ENCODE measurements at places on chromosomes 3 and 15.

DNA sequence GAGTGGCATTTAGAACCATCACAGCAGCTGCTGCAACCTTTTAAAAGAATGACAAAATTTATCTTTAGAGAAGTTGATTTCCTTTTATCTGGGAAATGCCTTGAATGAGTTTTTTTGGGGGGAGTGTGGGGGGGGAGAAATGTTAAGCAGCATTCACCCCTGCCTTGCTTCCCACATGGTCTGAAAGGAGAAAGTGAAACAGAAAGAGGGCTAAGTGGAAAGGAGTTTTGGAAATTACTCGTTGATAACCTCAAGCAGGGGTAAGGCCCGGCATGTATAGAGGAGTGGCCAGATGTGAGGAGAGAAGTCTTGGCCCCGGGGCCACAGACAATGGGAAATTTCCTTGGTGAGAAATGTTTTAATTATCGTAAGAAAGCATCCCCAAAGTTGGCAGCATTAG lies 23.5 kb downstream of the B3GALNT1 start:
- DNase-seq, result no peak

DNA sequence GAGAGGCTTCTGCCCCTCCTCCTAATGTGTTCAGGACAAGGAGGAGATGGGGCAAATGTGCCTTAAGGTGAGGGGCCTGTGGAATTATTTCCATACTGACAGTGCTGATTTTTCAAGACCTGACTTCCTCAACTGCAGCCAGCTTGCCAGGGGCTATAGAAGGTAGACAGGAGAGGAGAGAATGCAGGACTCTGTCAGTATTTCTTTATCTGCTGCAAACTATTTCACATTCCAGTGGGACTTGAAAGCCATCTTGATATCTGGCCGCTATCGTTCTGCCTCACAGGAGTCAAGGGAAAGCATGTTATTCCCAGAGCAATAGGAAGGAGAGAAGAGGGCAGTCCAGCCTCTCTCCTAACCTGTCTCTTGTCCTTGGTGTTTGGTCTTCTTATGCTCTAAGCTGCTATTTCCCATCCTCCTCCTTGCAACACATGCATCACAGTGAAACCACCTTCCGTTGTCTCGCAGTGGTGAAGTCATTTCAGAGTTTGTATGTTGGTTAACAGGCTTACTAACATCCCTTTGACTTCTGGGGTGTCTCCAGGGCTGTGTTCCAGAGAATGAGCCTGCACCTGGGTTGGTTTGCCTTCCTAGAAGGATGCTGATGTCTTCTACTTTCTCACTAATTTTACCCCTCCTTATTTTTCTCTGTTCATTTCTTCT lies 95.1 kb upstream of the MRPS22 start:
- DNase-seq, result no peak

DNA sequence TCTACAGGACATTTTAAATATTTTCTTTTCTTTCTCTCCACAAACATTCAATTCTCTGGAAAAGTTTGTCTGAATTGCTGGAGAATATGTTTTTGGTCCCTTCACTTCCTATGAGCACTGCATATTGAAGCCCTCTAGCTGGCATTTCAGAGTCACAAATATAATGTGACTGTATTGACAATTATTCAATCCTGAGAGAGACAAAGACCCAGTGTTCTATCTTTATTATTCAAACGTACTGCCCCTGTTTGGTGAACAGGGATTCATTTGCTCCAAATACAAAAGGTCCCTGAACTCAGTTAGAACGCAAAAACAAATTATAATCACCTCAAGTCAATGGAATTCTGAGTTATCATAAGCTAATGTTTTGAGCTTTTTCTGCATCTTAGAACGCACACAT lies 173.1 kb upstream of the CDIN1 start:
- DNase-seq, result no peak

DNA sequence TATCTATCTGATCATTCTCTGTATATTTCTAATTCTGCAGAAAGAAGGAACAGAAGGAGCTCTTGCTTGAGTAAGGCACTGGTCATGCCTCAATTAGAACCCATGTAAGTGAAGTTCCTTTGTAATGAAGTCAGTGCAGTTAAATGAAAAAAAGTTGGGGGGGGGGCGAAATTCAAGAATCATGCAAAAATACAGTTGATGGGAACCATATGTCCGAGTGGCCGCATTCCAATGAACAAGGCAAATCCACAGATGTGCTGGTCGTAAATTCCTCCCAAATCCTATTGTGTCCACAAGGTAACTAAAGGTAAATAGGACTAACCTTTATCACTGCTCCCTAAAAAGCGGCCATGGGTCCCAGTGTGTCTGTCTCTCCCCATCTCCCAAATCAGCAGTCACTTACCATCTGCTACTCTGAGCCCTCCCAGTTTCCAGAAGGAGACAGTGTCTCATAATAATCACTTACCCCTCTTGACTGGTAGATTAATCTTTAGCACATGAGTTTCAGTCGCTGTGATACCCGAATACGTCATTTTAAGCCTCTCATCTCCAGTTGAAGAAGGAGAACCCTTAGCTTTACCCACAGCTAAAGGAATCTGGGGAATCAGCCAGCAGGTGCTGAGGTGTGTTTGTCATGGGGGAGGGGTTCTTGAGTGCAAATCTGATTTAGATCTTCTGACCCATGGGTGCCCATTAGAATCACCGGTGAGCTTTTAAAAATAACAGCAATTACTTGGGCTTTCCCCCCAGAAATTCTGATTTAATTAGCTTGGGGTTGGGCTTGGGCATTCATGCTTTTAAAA lies 56.3 kb upstream of the EPHB3 start:
- DNase-seq, result no peak

GRCh38 chr3:179158336-179159039 lies 10.3 kb downstream of the PIK3CA start:
- DNase-seq, result no peak

DNA sequence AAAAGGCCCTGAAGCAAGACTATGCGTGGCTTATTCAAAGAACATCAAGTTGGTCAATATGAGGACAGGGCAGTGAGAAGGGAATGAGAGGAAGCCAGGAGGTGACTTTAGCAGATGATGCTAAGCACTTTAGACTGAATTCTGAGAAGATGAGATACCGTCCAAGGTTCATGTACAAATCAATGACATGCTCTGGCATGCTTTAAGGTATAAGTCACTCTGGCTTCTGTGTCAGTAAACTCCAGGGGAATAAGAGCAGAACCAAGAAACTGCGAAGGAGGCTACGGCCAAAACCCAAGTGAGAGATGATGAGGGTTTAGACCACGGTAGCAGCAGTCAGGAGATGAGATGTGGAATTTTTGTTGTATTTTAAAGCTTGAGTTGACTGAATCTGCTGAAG lies 8.9 kb upstream of the CCDC50 start:
- DNase-seq, result no peak

- no peak for DNase-seq
Measured at GRCh38 chr3:131608296-131608695, 105.5 kb upstream of the MRPL3 start.

- DNase-seq, result no peak
Measured at GRCh38 chr15:70053001-70053715, 44.6 kb downstream of the TLE3 start.

DNA sequence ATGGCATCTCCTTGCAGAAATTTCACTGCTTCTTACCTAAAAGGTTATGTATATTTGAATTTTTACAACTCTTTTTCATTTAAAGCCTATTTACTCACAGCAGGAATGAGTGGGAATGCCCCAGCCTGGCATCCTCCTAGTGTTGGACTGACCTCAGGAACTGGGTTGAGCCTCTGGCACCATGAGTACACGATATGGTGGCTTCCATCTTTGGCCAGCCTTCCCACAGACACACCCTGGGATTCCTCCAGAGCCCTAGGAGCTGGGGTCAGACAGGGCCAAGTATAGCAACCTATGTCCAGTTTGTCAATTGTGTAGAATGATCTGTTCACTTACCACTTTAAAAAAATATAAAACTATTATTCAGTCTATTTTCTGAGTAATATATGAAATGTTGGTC lies 57.2 kb upstream of the HEG1 start:
- no peak for DNase-seq

GRCh38 chr3:19931767-19932188 lies 2.2 kb downstream of the EFHB start:
- no peak for DNase-seq

DNA sequence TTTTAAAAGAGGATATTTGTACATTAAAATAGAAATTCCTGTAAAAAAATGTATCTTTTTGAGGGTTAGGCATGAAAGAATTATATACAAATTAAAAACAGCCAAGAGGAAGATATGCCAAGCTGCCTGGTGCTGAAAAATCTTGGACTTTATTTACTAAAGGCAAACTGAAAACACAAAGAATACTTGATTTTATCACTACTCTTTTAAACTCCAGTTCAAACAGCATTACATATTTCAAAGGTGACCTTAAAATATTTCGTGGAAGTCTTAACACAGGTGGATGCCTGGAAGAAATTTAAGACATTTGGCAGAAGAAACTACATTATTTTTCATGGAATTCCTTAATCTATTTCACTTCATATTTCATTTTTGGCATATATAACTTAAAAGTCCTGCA lies 101.1 kb upstream of the SLC2A2 start:
- DNase-seq, result no peak

GRCh38 chr3:157174290-157174648 lies 14.3 kb upstream of the CCNL1 start:
- no peak for DNase-seq

DNA sequence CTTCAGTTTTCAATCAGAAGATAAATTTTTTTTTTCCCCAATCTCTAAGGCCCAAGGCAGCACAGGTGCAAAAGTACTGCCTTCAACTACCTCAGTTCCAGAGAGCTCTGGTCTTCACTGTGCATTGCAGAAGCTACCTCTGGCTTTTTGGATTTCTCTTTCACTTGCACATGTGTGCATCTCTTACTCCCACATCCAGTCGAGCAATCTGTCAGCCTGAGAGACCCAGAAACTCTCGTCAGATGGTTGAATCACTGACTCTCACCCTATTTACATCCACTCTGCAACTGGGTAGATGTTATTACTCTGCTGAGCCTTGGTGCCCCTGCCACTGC lies 813.8 kb downstream of the NR2F2 start:
- no peak for DNase-seq

DNA sequence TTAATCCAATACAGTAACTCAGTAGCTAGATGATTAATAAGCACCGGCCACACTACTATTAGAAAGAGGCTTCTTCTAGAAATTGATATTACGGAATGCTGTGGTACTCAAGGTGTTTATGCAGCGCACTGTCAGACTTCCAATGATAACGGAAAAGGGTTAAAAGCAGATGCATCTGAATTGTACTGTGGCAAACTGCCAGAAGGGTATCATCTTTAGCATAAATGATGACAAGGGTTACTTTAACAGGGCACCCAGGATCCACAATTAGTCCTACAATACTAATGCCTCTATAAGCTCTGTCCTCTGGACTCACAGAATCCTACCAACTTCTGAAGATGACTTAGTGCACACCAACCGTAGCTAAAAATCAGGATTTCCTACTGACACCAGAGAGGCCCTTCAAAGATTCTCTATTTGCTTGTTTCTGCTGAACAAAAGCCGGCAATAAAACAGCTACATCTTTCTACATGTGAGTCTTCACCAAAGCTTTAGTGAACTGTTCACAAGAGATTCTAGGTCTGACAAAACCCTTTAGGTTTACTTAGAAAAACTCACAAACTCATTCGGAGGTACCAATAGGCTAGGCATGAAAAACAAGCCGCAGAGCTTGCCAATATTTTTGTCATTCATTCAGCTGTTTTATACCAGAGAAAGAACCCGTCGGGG lies 7.1 kb downstream of the SATB1 start:
- DNase-seq, result no peak

DNA sequence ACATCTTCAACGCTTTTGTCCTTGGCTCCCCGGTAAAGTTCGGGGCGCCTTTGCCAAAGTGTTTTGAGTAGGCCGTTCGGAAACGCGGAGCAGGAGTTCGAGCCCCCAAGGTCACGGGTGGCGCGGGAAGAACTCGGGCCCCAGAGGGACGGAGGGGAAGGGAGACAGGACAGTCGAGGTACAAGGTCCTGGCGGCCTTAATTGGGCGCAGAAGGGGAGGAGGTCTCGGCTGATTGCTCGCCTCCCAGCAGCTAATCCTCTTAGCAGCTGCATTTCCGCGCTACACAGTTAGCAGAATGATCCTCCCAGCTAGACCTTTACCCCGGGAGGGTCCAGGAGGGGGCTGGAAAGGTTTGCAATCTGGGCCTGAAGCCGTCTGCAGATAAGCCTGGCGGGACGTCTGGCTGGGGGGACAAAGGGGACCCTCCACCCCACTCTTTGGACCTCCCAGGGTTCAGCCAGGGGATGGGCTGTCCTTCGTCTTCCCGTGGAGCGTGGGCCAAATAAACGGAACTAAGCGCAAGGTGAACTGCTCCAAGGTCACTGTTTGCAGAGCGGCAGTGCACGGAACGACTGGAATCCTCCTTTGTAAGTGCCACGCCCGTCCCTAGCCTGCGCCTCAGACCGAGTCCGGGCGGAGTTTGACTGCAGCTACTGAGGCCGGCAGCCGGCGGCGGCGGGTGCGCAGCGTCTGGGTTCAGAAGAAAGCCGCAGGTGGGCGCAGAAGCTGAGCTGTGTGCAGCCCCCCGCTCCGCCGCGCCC lies 7.2 kb downstream of the EOMES start:
- no peak for DNase-seq

GRCh38 chr3:13553686-13554085 lies 4.8 kb downstream of the FBLN2 start:
- no peak for DNase-seq

- DNase-seq, result no peak
Measured at GRCh38 chr3:174126990-174127758, 729.6 kb downstream of the NLGN1 start.

GRCh38 chr15:43168192-43169107 lies 16.8 kb upstream of the CCNDBP1 start:
- no peak for DNase-seq

DNA sequence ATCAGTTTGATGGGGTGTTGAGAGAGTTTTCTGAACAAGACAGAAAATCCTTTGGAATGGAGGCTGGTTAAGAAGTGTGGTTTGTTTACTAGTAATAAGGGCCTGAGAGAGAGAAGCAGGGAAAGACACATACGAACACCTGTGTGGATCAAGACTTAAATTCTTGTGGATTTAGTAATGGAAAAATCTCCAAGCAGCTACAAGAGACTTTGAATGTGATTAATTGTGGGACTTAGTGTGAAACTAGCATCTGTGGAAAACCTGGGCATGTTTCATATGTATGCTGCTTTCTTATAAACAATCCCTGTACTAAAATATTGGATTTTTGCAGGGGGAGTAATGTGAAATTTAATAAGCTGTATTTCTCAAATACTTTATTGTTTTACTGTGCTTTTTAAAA lies 399.1 kb downstream of the SI start:
- no peak for DNase-seq
